CD4-positive, alpha-beta T cell treated with Interleukin-6 at 100 ng/mL for 8 hours (primary cell): ENCODE measurements at places on chromosomes 5 and 9.

DNA sequence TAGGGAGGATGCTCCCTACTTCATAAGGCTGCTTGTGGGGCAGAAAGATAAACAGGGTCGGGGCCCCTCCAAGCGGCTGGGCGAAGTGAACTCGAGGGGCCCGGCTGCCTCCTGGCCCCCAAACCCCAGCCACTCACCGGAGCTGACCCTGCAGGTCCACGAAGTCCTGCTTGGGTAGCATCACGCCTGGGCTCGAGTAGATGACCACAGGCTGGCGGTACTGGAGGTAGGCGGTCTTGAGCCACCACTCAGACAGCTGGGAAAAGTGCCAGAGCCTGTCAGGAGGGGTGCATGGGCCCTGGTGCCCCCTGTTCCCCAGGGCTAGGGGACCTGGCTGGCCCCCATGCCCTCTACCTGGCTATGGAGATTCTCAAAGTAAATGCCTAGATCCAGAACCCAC is 6.5 kb downstream of the CRAT start:
- no peak for DNase-seq

GRCh38 chr5:134175921-134176510 is 734 bp downstream of the SKP1 start:
- peak; percentile 14 for DNase-seq

GRCh38 chr5:103355579-103355978 is 97.0 kb downstream of the MACIR start:
- DNase-seq: no peak

GRCh38 chr5:149820536-149821510 is 90.7 kb downstream of the PPARGC1B start:
- no peak for DNase-seq

GRCh38 chr5:118195211-118195610 is 793.1 kb downstream of the DTWD2 start:
- DNase-seq: no peak

DNA sequence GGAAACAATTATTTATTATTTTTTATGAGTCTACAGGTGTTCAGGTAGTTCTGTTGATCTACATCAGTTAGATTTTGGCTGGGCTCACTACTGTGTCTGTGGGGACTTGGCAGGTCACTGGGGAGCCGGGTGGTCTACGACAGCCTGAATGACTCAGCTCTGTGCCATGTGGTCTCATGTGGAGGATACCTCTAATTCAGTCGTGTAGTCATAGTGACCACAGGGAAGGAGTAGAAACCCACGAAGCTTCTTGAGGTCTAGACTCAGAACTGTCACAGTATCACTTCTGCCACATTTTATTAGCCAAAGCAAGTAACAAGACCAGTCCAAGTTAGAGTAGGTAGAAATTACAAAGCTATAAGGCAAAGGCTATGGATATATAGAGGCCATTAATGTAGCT is 64.7 kb upstream of the GRAMD2B start:
- DNase-seq: no peak
